HuH-7 (cell line): ENCODE measurements at places on chromosomes 4 and X.

DNA sequence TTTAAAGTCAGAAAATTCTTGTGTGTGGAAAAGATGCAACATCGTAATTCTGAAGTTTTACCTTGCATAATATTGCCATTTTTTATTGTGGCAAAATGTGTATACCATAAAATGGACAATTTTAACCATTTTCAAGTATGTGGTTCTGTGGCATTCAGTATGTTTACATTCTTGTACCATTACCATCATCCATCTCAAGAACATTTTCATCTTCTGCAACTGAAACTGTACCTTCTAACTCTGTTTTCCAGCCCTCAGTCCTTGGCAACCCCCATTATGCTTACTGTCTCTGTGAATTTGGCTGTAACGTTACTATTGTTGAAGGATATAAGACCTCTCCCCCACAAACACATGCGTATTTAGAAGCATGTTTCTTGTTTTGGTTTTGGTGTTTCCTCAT lies 123.2 kb downstream of the BMPR1B start:
- DNase-seq: no peak

GRCh38 chrX:73855546-73855945 lies 292.5 kb downstream of the CHIC1 start:
- peak; percentile 37 for DNase-seq

GRCh38 chr4:88445252-88445651 lies 11.7 kb upstream of the HERC5 start:
- no peak for DNase-seq

DNA sequence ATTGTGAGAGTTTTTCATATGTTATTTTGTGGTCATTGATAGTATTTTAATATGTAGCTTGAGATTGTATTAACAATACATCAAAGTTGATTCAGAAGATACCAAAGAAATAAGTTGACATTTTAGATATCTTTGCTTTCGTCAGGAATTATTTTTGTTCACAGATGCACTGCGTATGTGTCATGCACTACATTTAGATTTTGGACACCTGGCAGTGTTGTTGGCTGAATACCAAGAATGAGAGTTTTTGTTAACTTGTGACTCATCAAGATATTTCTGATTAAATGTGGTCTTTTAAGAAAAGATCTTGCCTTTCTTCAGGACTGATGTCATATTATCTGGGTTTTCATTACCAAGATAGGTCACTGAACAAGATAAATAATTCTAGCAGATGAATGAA lies 633.4 kb downstream of the CENPC start:
- DNase-seq: no peak

DNA sequence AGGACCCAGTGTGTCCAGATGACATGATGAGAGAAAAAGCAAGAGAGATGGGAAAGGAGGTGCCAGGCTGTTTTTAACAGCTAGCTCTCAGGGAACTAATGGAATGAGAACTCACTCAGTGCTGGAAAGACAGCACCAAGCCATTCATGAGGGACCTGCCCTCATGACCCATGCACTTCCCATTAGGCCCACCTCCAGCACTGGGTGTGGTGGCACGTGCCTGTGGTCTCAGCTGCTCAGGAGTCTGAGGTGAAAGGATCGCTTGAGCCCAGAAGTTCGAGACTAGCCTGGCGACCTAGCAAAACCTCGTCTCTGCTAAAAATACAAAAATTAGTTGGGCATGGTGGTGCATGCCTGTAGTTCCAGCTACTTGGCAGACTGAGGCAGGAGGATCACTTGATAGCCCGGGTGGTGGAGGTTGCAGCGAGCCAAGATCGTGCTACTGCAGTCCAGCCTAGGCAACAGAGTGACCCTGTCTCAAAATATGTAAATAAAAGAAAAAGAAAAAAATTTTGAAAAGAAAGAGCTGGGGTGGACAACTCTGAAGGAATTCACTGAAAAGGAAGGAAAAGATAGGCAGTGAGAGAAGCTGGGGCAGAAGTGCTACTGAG lies 50.9 kb downstream of the FAM193A start:
- no peak for DNase-seq

GRCh38 chr4:77715414-77716290 lies 103.5 kb downstream of the CNOT6L start:
- no peak for DNase-seq

DNA sequence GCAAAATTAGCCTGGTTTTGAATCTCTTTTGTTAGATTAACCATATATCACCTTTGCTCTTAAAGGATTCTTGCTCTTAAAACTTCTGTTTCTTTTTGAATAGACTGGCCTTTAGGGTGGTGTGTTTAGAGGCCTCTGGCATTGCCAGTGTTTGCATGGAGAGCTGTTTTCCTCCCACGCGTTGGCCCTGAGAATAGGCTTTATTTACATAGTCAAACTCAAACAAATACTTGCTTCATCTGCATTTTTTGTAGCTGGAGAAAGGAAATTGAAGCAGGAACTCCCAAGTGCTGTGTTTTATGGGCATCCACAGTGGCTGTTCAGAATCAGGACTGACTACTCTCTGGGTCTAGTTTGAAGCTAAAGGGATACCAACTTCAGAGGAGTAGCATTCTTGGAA lies 2.7 kb downstream of the SHROOM2 start:
- DNase-seq: peak; percentile 20

DNA sequence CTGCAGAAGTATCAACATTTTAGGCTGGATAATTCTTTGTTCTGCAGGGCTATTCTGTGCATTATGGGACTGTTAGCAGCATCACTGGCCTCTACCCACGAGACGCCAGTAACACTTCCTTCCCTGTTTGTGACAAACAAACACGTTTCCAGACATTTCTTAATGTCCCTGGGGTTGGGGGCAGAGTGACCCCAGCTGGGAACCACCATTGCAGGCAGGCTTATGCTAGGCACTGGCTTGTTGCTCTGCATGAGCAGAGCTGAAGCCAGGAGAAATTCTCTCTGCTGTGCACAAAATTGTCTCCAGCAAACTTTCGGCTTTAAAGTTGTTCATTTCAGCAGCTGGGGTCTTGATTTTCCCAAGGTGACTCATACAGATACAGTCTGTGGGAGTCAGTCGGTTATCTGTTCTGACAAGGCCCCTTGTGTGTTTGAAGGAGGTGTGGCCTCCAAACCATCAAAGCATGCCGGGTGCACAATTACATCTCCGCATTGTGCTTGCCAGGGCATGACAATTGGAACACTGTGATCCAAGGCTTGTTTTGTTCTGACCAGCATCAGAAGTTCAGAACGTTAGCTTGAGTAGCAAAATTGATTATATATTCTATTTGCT lies 156.4 kb upstream of the BOD1L1 start:
- DNase-seq: no peak

GRCh38 chrX:15277604-15278003 lies 7.7 kb upstream of the ASB9 start:
- no peak for DNase-seq

DNA sequence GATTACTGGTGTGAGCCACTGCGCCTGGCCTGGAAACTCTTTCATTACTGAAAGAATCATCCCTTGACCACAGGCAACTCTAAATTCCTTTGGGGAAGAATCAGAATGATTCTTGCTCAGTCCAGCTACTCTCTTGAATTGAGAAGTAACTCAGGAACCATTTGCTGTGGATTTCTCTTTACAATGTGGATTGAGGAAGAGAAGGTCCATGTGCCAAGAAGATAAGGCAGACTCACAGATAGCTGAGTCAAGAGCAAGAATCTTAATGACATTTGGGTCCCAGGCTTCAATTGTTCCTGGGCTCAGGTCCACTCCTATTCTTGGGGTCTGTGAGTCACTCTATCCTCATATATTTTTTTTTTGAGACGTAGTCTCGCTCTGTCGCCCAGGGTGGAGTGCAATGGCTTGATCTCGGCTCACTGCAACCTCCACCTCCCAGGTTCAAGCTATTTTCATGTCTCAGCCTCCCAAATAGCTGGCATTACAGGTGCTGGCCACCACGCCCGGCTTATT lies 6.2 kb upstream of the MGARP start:
- no peak for DNase-seq

- no peak for DNase-seq
Measured at GRCh38 chrX:19931146-19931545, 43.7 kb upstream of the SH3KBP1 start.

GRCh38 chr4:42329421-42329820 lies 67.9 kb upstream of the SHISA3 start:
- DNase-seq: no peak

GRCh38 chrX:155216940-155217440 lies 730 bp downstream of the VBP1 start:
- DNase-seq: peak; percentile 4

DNA sequence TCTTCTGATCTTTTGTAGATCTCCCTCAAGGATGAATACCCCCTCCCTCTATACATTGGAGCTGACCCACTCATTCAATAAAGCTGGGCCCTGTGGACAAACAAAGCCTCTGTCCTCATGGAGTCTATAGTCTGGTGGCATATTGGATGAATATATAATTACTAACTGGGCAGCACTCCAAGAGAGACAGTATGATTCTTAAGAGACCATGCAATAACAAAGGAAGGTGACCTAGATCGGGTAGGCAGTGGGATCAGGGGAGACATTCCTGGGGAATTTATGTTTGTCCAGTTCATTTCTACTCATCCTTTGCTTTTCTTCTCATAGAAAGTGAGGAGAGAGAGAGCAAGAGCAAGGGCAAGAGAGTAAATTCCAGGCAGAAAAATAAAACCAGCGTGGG lies 23.5 kb upstream of the CXCL13 start:
- DNase-seq: no peak

- DNase-seq: peak; percentile 82
Measured at GRCh38 chrX:40154853-40155588, 57.3 kb upstream of the BCOR start.

DNA sequence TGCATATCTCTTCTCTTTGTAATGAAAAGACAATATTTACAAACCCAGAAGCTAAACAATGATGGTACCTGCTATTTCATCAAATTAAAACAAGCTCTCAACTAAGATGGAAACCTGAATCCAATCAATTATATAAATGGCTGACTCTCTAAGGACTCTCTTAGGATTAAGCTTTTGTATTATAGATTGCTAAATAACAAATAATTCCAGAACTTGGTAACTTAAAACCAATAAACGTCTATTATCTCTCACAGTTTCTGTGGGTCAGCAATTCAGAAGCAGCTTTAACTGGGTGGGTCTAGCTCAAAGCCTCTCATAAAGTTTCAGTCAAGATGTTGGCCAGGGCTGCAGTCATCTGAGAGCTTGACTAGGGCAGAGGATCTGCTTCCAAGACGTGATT lies 12.4 kb downstream of the PHKA2 start:
- no peak for DNase-seq

- no peak for DNase-seq
Measured at GRCh38 chr4:185479507-185479971, 8.0 kb upstream of the CCDC110 start.

GRCh38 chr4:27648416-27648815 lies 787.8 kb downstream of the STIM2 start:
- no peak for DNase-seq

DNA sequence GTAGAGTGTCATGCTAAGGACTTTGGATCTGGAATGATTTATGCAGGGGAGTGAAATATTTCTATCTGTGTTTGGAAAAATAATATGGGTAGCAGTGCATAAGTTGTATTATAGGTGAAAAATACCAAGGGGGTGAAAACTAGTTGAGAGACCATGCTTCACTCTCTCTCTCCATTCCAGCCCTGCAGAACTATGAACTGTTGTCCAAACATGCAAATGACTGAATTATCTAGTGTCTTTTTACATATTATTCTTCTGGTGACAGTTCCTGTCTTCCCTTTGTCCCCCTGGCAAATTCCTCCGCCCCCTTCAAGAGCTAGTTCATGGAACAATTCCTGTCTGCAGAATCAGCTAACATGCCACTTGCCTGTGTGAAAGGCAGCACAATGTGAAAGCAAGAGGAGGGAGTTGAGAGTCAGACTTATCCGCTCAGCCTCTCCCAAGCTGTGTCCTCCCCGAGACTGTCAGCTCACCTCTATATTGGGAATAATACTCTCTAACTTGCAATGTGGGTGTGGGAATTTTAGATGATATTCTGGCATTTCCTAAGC lies 2.3 kb downstream of the PF4 start:
- DNase-seq: no peak

DNA sequence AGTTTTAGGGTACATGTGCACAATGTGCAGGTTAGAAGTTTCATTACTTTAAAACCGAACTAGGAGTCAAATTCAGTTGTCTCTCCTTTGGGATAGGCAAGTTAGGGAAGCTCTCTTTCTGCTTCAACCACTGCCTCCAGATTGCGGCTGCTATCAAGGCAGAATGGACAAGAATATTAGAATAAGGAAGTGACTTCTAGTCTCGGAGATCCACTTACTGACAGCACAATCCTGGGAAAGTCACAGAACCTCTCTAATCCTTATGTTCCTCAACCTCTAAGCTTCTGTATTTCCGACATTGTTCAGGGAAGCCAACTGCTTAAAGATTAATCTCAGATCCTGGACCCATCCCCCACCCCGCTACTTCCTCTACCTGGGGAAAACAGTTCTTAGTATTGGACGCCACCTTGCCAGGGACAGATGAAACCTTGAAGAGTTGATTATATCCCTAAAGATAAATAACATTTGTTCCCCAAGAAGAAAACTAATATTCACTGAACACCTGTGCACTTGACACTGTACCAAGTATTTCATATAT lies 2.1 kb downstream of the NUP62CL start:
- DNase-seq: no peak

DNA sequence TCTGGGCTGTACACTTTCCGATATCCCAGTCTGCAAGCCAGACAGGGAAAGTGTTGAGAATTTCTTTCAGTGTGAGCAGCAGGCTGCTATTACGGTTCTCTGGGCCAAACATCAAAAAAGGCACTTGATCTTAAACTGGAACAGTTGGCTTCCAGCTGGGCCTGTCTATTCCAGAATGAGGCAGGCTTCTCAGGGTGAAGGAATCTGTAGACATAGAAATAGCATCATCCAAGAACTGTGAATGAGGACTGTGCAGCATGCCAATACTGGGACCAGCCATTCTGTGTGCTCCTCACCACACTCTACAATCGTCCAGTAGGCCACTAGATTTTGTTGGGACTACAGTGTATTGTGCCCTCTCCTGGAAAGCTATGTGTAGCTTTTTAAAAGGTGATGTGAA lies 31.1 kb downstream of the ART3 start:
- no peak for DNase-seq

- DNase-seq: no peak
Measured at GRCh38 chr4:26052663-26053541, 138.9 kb downstream of the SMIM20 start.

DNA sequence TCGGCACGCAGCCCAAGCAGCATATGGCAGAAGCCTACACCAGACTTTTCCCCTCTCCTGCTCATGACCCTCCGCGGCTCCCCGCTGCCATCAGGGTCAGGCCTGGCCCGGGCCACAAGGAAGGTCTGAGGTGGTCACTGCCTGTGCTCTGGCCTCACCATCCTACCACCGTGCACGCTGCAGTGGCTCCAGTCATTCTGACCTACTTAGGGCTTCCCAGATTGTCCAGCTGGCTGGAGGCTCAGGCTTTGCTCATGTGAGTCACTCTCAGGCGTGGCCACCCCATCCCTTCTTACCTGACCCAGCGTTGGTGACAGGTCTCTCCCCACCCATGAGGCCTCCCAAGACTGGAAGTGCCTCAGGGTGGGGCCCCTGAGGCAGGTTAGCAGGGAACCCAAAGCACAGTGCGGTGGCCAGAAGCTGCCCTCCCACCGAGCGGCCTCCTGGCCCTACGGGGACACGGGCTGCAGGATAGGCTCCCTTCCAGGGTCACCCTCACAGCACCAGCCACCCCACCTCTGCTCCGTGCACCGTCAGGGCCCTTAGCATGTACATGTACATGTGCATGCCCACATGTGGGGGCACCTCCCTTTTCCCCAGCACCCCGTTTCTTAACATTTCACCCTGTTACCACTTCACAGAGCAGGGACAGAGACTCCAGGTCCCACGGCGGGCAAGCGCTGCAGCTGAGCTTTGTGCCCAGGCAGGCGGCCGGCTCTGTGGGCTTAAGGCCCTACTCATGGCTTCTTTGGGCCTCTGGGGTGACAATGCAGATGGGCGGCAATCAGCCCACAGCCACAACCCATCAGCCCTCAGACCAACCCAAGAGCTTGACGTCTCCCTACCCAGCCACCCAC lies 2.2 kb downstream of the TREX2 start:
- DNase-seq: no peak
